Fibroblast of skin of right quadriceps (primary cell): ENCODE measurements at places on chromosomes 13 and 19.
A peak's percentile ranks its signal among the peaks of the same experiment; 100 is the strongest.

- no peak for DNase-seq
These were observed 625 bp downstream of the F2RL3 start for GRCh38 chr19:16889366-16889882.

GRCh38 chr13:62760724-62761123, 1345.1 kb upstream of the PCDH20 start:
- no peak for DNase-seq

- no peak for DNase-seq
These were observed 76.6 kb upstream of the POMP start for GRCh38 chr13:28582225-28582891.

GRCh38 chr19:46755077-46755852, 9.0 kb upstream of the STRN4 start:
- peak; percentile 55 for DNase-seq

- no peak for DNase-seq
These were observed at the start of gene SH2D3A for GRCh38 chr19:6767357-6768235. TSS of gene SH2D3A (minus strand) at chr19:6767435. CDS start at chr19:6763748, 3,687 bp downstream.
